Aorta (tissue), 5 donors: ENCODE measurements at places on chromosomes 5 and 9.
A peak's percentile ranks its signal among the peaks of the same experiment; 100 is the strongest.

DNA sequence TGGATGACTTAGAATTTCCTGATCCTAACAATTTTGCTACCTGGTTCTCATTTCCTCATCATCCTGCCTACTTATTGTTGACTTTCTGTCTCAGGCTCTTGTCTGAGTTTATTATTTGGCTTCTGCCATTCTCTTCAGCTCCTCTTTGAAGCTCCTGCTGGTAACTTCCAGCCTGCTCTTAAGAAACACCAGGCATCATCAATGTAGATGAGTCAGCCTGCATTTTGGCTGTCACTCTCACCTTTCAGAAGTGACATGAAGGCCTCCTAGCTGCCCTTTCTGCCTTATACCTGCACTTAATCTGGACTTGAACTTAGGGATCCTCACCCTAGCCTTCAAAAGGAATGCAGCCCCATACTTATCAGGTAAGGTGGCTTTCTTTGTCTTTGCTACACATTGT lies 551.8 kb upstream of the ZNF608 start:
- DNase-seq: no peak

GRCh38 chr9:126343271-126343700 lies 16.7 kb downstream of the MVB12B start:
- no peak for DNase-seq

DNA sequence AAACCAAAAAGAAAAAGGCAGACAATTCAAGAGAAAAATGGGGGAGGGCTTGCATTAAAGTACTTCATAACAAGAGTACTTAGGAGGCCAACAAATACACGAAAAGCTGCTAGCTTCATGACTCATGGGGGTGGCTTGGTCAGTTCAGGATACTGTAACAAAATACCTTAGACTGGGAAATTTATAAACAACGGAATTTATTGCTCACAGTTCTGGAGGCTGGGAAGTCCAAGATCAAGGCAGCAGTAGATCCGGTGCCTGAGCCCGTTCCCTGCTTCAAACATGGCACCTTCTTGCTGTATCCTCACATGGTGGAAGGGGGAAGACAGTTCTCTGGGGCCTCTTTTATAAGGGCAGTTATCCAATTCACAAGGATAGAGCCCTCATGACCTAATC lies 111.4 kb downstream of the C9orf50 start:
- DNase-seq: no peak

DNA sequence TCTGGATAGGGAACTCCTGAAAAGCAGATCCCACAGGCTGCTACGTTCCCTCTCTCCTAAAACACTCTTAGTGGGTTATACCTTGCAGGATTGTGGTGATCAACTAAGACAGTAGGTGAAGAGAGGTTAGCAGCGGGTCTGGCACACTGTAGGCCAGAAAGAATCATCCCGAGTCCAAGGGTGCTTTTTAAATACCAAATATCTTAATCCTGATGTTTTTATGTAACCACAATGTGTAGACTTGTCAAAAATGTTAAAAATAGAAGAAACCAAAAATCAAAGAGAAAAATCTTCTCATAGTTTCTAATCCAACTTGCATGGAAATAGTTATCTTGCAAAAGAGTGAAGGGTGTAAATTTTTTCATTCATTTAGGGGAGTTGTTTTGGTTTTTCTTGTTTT lies 52.3 kb upstream of the IFNK start:
- DNase-seq: no peak

DNA sequence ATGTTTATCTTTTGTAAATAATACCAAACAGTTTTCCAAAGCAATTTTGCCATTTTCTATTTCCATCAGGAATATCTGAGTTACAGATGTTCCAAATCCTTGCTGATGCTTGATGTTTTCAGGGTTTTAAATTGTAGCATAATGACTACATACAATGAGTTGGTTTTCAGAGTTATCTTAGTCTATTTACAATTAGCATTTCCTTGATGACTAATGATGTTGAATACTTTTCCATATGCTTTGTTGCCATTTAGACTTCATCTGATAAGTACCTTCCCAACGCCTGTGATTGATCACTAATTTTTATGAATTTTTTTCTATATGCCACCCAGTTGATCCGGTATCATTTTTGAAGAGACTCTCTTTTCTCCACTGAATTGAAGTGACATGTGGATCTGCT lies 102.3 kb downstream of the SLC25A46 start:
- DNase-seq: no peak

- DNase-seq: no peak
These were observed 5.7 kb downstream of the LHX2 start for GRCh38 chr9:124017051-124017928.

DNA sequence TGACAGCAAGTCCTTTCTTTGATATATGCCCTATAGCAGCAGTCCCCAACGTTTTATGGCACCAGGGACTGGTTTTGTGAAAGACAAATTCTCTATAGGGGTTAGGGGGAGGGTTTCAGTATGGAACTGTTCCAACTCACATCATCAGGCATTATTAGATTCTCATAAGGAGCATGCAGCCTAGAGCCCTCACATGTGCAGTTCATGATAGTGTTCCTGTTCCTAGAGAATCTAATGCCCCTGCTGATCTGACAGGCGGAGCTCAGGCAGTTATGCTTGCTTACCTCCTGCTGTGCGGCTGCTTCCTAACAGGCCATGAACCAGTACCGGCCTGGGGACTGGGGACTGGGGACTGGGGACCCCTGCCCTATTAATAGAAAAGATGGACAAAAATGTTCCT lies 2.7 kb upstream of the RAPGEF6 start:
- no peak for DNase-seq

DNA sequence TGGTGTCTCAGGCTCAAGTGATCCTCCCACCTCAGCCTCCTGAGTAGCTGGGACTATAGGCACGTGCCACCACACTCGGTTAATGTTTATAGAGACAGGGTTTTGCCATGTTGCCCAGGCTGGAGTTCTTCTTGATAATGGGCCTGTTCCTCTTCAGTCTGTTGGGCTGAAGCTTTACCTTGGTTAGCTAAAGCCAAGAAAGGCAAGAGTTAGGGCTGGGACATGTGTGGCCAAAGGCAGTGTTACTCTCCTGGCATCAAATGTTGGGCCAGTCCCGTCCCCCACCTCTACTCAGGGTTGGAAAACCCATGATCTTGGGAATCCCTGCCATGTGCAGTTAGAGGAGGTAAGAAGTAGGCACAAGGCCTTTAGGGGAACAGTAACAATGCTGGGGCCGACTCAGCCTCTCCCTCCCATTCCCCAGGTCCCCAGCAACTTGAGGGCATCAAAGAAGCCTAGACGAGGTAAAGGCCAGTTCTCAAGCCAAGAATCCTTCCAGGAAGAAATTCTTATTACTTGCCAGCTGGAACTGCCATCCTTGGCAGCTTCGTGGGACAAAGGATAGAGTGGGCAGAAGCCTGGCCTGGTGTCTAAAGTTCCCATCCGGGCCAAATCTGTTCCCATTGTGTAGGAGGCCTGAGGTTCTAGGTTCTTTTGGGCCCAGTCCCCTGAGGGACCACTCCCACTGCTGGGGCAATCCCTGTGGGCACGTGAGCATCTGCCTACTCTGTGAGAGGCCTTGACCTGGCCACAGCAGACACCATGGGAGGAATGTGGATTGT lies 4.5 kb downstream of the EGR1 start:
- no peak for DNase-seq

- peak; percentile 59 for DNase-seq
These were observed 148.7 kb upstream of the COL5A1 start for GRCh38 chr9:134492721-134493460.

DNA sequence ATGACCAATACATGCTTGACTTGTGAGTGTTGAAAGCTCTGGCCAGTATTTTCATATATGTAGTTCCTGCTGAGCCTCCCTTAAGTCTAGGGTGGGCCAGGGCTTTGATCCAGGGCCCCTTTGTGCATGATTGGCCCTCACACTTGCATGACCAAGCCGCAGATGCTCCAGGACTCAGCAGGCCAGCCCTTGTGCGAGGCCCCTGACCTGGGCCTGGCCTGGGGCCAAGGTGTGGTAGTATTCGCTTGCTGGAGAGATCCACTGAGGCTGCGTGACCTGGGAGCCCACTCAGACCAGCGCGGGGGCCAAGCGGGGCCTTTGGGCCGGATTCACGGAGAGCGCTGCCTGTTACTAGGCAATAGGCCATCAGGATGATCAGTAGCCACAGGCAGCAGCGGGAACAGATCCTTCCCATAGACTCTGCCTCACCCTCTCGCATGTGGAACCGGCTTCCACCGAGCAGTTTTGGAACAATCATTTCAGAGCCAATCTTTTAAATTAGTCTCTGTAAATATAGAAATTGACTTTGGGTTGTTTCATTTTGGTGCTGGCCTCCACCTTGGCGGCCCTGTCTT lies 79.0 kb upstream of the PTCH1 start:
- DNase-seq: peak; percentile 30

DNA sequence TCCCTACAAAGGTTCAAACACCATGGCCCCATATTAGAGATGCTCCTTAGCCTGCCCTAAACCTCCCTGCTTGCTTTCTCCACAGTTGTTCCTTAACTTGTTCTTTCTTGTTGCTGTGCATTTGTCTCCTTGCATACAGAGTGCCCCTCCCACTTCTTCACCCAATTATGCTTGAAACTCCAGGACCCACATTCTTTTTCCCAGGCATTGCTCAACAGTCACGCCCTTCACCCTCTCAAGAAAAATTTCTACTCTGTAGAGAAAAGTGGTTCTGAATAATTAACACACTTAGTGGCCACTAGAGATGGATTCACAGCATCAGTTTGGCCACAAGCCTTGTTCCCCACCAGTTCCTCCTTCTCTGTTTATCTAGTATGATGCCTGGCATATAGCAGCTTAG lies 57.7 kb downstream of the NREP start:
- no peak for DNase-seq

DNA sequence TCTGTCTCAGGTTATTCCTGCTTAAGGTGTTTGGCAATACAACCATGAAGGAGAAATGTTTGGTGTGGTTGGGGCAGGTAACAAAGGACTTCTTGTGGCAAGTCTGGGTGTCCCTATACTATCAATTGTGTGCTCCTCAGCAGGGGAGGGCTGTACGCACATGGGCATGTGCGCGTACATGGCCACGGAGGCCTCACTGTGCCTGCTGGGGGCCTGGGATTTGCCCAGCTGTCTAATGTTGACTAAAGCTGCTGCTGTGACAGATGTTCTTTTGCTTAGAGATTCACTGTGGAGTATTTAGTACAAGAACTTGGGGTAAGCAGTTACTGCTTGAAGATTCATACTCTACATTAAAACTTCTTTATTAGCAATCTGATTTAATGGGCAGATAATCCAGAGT lies 97.5 kb downstream of the HSPA4 start:
- no peak for DNase-seq

DNA sequence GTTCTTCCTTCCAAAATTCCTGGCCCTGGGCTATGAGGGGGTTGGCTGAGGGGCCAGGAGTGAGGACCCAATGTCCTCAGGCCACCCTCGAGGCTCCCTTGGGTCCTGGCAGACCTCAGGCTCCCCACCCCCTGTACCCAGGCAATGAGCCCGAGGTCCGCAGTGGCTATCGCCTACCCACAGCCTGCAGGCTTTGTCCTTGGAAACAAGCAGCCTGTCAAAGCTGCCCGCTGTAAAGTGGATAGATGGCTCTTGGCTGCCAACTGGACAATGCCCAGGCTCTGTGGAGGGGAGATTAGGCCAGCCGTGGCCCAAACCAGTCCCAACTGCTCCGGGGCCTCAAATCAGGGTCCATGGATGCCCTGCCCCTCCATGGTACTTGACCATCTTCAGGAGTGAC lies 2.2 kb upstream of the ADGRD2 start:
- DNase-seq: no peak

DNA sequence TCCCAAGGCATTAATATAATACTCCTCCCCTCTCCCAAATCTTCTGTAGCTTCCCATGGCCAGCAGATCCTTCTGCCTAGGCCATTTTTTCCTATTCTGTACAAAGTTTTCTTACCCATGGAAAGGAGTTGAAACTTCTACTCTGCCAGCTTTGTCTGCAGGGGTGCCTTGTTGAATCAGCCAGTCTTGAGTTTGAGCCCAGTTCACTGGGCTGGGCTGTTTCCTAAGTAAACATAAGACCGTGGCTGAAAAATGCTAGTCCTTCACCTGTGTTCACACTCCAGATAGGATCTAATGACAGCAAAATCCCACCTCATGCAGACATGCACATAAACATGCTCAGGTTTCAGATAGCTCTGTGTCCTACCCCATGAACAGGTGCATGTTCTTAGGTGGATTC lies 10.4 kb downstream of the TEX48 start:
- no peak for DNase-seq
